CD4-positive, alpha-beta T cell treated with Interleukin-2 at 100 ng/mL for 4 hours (primary cell): ENCODE measurements at places on chromosomes 12 and 14.

DNA sequence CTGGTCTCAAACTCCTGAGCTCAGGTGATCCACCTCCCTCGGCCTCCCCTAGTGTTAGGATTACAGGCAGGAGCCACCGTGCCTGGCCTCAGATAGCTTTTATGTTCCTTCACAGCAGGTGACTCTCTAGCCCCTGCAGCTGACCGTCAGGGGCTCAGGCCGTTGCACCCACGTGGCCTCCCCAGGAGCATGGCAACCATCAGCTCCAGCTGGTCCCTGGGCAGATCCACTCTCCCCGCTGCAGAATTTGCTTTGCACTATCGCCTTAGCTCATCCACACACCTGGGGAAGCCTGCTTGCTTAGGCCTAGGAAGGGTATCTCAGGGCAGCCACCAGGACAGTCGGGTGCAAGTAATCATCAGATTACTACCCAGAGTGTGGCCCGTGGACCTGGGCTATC is 62.6 kb downstream of the TSPAN9 start:
- no peak for DNase-seq

DNA sequence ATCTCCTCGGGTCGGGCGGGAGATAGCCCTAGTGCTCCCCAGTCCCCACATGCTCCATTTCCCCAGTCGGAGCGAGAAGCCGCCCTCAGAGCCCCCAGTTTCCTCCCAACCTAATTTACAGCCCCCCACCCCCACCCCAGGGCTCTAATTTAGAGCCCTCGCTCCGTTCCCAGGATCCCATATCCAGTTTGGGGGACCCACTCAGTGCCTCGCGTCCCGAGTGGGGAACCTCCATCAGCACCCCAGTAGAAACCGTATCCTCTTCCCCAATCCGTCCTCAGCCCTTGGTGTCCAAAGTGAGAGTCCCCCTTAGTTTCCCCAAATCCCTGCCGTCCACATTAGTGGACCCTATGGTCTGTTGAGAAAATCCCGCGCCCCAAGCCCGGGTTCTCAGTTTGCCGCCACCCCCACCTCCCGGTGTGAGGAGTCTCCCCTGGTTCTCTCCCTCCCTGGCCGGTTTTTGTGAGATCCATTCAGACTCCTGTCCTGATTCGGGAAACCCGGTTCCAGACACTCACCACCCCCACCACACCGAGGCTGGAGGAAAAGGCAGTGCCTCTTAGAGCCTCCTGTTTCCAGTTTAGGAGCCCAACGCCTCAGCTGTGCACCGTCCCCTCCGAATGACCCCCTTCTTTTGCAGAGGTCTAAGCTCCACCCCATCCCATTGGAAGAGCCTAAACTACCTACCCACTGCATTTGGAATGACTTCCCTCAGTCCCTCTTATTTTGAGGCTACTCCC is 809 bp upstream of the MSI1 start:
- DNase-seq, result no peak

GRCh38 chr12:71014180-71014785 is 93.7 kb upstream of the PTPRR start:
- no peak for DNase-seq

DNA sequence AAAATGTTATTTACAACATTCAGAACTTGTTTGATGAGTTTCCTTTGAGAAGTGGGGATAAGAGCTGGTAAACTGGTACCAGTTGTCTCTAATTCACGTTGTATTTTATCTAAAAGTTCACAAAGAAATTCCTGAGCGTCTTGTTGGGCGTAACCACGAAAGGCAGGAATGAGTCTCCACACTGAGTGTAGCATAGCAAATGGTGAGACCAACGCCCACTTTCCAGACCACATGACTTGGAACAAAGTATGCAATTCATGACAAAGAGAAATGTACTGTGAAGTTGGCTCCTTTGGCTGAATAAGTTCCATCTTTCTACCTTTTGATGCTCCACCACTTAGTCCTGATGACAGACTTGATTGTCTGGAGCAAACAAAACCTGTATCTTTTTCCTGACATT is 18.4 kb downstream of the USP44 start:
- no peak for DNase-seq

GRCh38 chr12:116563262-116563661 is 4.1 kb downstream of the MAP1LC3B2 start:
- DNase-seq, result no peak
